Astrocyte (in vitro differentiated cells and primary cell): ENCODE measurements at places on chromosomes 11 and 22. TPM values are rescaled to one million over a fixed set of nuclear protein-coding genes. Genes with fewer than 3 reads are reported as not detected.

The ADM2 gene
- 23.0 and 26.3 TPM in 2 replicates for total RNA-seq

The GUCD1 gene
- total RNA-seq, result 77.7 and 84.3 TPM in 2 replicates

The MS4A3 gene
- total RNA-seq, result not detected in 2 replicates

The RFPL2 gene
- total RNA-seq, result 0.25 TPM in 1 of 2 replicates, not detected in the other

The OR8D1 gene
- total RNA-seq, result not detected in 2 replicates

The P2RY6 gene
- 0.14 and 0.75 TPM in 2 replicates for total RNA-seq

The F2 gene
- total RNA-seq, result 0.57 and 0.60 TPM in 2 replicates

The GGT5 gene
- 0.64 and 0.89 TPM in 2 replicates for total RNA-seq
